Dermis blood vessel endothelial cell (primary cell): ENCODE measurements at places on chromosomes 16 and 17.

- DNase-seq = no peak
Measured at GRCh38 chr17:68695659-68696058, 94.5 kb upstream of the FAM20A start.

- peak; percentile 3 for DNase-seq
Measured at GRCh38 chr17:69961501-69962145, 113.4 kb upstream of the KCNJ16 start.

GRCh38 chr16:22726868-22727267, 87.1 kb upstream of the HS3ST2 start:
- DNase-seq = no peak

GRCh38 chr16:66701026-66701425, 4.5 kb upstream of the CMTM4 start:
- DNase-seq = peak; percentile 24

DNA sequence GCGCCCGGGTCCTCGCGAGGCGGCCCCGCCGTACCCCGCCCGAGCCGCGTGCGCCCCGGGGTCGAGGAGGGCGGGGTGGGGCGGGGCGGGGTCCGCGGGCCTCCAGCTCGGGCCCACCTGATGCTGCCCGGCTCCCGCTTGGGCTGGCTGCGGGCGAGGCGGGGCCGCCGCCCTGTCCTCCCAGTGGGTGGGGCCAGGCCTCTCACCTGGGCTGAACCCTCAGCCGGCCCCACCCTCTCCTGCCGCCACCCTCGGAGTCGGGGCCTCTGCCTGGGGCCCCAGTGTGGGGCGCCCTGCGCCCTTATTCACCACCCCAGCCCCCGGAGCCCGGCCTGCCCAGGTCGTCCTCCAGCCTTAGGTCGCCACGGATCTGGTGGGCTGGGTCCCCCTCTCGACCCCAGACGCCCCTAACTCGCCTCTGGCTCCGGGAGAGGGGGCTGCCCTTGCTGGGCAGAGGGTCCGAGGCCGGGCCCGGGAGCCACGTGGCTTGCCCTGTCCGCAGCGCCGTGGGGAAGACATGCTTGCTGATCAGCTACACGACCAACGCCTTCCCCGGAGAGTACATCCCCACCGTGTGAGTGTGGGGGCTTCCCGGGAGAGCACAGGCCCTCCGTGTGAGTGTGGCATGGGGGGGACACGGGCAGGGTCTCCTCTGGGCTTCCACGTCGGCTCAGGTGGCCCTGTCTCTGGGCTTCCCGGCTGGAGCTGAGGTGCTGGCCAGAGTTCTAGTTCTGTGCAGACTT, 578 bp downstream of the RAC3 start:
- no peak for DNase-seq

GRCh38 chr17:50884439-50885311, 18.5 kb upstream of the TOB1 start:
- DNase-seq = no peak

GRCh38 chr16:49605536-49606254, 232.1 kb downstream of the C16orf78 start:
- DNase-seq = no peak

DNA sequence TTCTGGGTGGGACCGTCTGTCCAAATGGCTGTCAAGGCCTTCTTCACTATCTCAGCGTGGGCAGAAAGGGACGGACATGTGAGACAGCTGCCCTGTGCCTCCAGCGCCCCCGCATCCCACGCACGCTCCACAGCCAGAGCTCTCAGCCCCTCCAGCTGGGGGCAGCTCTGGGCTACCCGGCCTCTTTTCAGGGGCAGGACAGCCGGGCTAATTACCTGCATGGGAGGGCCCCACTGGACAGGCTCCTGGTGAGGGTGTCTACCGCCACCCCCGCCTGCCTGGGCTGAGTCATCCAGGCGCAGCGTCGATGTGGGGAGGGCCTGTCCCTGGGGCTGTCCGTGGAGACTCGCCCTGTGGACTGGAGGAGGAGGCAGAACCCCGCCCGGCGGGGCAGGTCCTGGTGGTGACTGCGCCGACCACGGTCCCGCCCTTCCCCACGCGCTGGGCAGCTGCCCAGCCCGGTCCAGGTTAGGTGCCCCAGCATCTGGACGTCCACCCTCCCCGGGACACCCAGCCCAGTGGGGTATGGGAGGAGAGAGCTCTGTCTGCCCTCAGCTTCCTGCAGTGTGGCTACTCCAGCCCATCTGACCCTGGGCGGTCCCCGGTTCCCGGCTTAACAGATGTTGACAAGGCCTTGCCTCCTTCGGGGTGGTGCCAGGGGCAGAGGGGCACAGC, 5.9 kb upstream of the METRNL start:
- DNase-seq = no peak

GRCh38 chr16:78396673-78397072, 297.2 kb downstream of the WWOX start:
- no peak for DNase-seq

- DNase-seq = no peak
Measured at GRCh38 chr17:58376472-58377000, 24.5 kb upstream of the SUPT4H1 start.

- DNase-seq = peak; percentile 68
Measured at GRCh38 chr16:49756775-49757558, 98.9 kb downstream of the ZNF423 start.

- DNase-seq = no peak
Measured at GRCh38 chr17:43995150-43995471, 9.3 kb upstream of the NAGS start.

DNA sequence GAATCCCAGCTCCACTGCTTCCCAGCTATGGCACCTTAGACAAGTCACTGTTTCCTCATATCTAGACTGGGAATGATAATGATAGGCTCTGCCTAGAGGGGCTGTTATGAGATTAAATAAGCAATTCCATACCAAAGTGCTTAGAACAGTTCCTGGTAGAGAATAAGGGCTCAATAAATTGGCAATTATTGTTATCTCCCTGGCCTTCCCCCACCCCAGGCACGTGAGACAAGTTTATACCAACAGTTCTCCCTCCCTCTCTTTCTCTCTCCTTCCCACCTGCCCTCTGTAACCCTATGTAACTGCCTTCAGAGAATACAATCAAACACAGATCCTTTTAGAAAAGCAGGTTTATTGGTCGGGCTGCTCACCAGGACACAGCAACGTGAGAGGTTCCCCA, 13.9 kb upstream of the STAT3 start:
- no peak for DNase-seq

DNA sequence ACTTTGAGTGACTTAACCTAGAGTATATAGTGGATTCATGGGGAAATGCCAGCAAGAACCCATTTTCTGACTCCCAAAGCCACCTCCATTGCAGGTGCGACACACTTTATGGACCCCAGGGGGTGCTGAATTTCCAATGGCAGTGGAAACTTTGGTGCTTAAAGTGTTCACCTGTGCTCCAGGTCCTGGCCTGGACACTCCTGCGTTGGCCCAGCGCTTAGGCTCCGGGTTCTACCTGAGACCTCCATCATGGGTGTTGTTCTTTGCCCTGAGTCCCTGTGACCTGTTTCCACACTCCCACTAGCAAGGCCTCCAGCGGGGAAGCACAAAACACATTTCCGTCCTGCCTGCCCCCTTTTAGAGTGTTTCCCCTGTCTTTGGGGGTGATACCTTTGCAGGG, 3.0 kb downstream of the CCNF start:
- DNase-seq = peak; percentile 13

- peak; percentile 94 for DNase-seq
Measured at GRCh38 chr17:82716203-82717010, at the start of gene FN3KRP. Gene FN3KRP (plus strand): TSS chr17:82716706. CDS start chr17:82716756, 50 bp downstream.

GRCh38 chr17:83037874-83038165, 41.6 kb upstream of the METRNL start:
- no peak for DNase-seq

DNA sequence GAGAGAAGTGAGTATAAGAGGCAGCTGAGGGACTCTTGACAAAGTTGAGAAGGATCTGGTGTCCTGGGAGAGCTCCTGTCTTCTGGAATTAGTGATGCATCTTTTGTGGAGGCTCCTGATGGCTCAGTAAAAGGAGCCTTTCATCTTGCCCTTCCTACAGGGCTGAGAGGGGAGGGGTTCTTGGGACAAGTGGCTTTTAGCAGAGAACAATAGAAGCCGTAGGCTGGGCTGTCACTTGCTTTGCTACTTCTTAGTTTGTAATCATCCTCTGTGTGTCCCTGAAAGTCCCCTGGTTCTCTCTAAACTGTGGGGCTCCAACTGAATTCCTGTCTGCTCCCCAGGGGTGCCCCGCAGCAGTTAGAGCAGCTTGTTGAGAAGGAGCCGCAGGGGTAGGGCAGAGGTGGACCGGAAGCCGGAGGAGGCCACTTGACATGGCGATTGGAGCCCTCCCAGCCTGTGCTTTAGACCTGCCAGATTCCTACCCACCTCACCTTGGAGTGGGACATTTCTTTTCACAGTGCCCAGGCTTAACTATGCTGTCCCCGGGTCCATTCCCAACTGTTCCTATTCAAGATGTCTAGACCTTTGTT, 85.1 kb downstream of the PRKCA start:
- no peak for DNase-seq

GRCh38 chr16:2881783-2882649, 999 bp upstream of the FLYWCH2 start:
- peak; percentile 31 for DNase-seq
